ENCODE measurements at places on chromosomes 16 and 17.
A peak's percentile ranks its signal among the peaks of the same experiment; 100 is the strongest.

GRCh38 chr16:89506791-89507191 lies 1.4 kb upstream of the SPG7 start:
- peak overlapping the region; percentile 95 for H3K27ac ChIP-seq
- H3K4me3 ChIP-seq = no peak overlapping the region
- no peak for DNase-seq
- H3K27me3 ChIP-seq = no peaks in the 10 kb centered on the region
- peaks cover 14% of the 10 kb centered on the region for H3K36me3 ChIP-seq
- peaks cover 40% of the 10 kb centered on the region for H3K4me1 ChIP-seq

GRCh38 chr17:65360961-65361552 lies 200.4 kb downstream of the AXIN2 start:
- H3K4me1 ChIP-seq = no peaks in the 10 kb centered on the region
- no peak for DNase-seq
- H3K4me3 ChIP-seq = no peak overlapping the region
- H3K27me3 ChIP-seq = no peaks in the 10 kb centered on the region

DNA sequence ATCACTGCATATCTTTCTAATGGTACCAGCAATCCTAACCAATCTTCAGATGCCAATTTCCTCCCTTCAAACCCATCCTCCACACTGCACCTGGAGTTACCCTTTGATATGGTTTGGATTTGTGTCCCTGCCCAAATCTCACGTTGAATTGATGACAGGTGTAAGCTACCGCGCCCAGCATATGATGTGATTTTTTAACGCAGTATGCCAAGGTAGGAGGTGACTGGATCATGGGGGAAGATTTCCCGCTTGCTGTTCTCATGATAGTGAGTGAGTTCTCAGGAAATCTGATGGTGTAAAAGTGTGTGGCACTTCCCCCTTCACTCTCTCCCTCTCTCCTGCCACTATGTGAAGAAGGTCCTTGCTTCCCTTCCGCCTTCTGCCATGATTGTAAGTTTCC lies 57.0 kb downstream of the TOX3 start:
- H3K4me1 ChIP-seq = no peaks in the 10 kb centered on the region
- no peak overlapping the region for H3K27ac ChIP-seq
- no peaks in the 10 kb centered on the region for H3K27me3 ChIP-seq
- DNase-seq = no peak

DNA sequence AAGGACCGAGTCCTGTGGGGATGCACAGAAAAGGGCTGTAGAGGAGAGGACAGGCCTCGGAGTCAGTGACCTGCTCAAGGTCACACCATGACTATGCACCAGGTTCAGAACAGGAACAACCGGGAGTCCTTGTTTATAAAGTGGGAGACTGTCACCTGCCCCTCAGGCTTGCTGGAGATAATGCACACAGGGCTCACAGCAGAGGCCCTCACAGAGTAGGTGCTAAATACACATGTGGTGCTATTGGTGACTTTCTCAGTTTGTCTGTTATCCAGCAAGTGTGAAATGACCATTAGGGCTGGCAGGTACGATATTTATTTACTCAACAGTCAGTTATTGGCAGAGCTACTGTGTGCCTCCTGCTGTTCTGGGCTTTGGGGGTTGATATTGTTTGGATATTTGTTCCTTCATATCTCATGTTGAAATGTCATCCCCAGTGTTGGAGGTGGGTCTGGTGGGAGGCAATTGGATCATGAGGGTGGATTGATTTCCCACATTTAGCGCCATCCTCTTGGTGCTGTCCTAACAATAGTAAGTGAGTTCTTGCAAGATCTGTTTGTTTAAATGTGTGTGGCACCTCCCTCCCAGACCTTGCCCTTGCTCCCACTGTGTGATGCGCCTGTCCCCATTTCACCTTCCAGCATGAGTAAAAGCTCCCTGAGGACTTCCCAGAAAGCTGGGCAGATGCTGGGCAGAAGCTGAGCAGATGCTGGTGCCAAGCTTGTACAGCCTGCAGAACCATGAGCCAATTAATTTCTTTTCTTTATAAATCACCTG lies 162.1 kb upstream of the MPHOSPH6 start:
- H3K4me3 ChIP-seq = no peak overlapping the region
- no peaks in the 10 kb centered on the region for H3K27me3 ChIP-seq

- H3K27ac ChIP-seq = no peak overlapping the region
- no peaks in the 10 kb centered on the region for H3K27me3 ChIP-seq
- DNase-seq = no peak
- H3K4me1 ChIP-seq = no peaks in the 10 kb centered on the region
- H3K36me3 ChIP-seq = no peaks in the 10 kb centered on the region
Observed at GRCh38 chr16:76114681-76115080, 162.5 kb upstream of the CNTNAP4 start.

- DNase-seq = no peak
- no peaks in the 10 kb centered on the region for H3K36me3 ChIP-seq
- H3K4me1 ChIP-seq = no peaks in the 10 kb centered on the region
- H3K27me3 ChIP-seq = peaks cover 3% of the 10 kb centered on the region
- no peak overlapping the region for H3K27ac ChIP-seq
Observed at GRCh38 chr17:72199256-72199655, 78.4 kb downstream of the SOX9 start.

DNA sequence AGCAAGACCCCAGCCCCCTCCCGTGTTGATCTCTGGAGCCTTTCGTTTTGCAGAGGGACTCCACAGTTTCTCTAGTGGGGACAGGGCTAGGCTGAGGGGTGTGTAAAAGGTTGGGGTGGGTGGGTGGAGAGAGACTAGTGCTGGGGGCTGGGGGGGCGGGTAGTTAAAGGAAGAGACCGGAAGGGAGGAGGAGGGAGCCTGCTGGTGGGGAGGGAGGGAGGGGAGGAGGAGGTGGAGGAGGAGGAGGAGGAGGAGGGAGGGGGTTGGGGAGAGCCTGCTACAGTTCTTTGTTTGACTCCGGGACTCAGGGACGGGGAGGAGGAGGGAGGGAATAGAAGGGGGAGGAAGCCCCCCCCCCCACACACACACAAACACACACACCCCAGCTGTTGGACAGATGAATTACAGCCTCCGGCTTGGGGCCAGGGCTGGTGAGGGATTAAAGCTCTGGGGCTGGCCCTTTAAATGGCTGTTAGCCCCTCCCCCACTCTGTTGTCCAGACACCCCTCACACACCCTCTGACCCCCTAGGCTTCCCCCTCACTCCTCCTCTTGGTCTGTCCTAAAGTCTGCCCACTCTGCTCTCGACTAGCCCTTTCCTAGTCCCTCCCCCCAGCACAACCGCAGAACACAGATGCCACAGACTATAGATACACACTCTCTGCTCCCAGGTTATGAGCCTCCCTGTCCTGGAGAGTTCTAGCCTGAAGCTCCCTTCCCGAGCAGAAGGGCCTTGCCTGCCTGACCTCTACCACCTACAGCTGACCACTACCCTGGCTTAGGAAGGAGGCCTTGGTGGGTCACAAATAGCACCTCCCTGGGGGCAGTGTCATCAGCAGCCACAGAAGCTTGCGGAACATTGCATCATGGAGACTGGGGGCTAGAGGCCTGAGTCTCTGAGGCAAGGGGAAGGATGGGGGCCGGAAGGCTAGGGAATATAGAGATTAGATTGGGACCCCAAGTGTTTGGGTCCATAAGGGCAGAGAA lies 4.4 kb downstream of the KDM6B start:
- H3K27ac ChIP-seq = peak overlapping the region; percentile 99
- H3K4me3 ChIP-seq = no peak overlapping the region
- no peaks in the 10 kb centered on the region for H3K36me3 ChIP-seq
- peaks cover 30% of the 10 kb centered on the region for H3K4me1 ChIP-seq

DNA sequence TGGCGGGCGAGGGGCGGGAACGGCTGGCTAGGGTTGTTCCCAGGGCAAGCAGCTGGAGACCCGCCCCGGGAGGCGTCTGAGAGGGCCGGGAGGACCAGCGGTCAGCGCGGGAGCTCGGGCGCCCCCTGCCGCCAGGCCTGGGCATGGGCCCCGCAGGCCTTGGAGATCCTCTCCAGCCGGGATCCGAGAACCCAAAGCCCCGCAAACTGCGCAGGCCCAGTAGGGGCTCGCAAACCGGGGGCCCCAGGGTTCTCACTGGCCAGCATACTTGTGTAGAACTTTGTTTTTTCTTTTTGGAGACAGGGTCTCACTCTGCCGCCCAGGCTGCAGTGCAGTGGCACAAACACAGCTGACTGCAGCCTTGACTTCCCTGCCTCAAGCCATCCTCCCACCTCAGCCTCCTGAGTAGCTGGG lies 20.8 kb upstream of the ZNF423 start:
- H3K36me3 ChIP-seq = no peaks in the 10 kb centered on the region
- H3K27ac ChIP-seq = no peak overlapping the region
- H3K4me1 ChIP-seq = no peaks in the 10 kb centered on the region

All from adrenal gland (tissue), 19 donors.